ENCODE measurements at places on chromosomes 12 and 14. TPM values are rescaled to one million over a fixed set of nuclear protein-coding genes. Genes with fewer than 3 reads are reported as not detected.

MAP1LC3B2 gene
- polyA plus RNA-seq: 4.2 TPM

MYF6 gene
- polyA plus RNA-seq: 4.7 TPM

PARP2 gene
- polyA plus RNA-seq: 67.3 TPM

PRB2 gene
- polyA plus RNA-seq: not detected

SYCP3 gene
- 1.3 TPM for polyA plus RNA-seq

DNAJC22 gene
- polyA plus RNA-seq: 5.3 TPM

SLC22A17 gene
- 40.0 TPM for polyA plus RNA-seq

LRP1-AS gene
- not detected for polyA plus RNA-seq

OR8S1 gene
- not detected for polyA plus RNA-seq

HVCN1 gene
- polyA plus RNA-seq: 17.0 TPM

PRH2 gene
- 0.72 TPM for polyA plus RNA-seq

LRIG3 gene
- polyA plus RNA-seq: 56.5 TPM

E2F7 gene
- polyA plus RNA-seq: 4.4 TPM

Measured in right lung (tissue), 10 donors.